NCI-H1105 (cell line): ENCODE measurements at places on chromosomes 5 and 9.

DNA sequence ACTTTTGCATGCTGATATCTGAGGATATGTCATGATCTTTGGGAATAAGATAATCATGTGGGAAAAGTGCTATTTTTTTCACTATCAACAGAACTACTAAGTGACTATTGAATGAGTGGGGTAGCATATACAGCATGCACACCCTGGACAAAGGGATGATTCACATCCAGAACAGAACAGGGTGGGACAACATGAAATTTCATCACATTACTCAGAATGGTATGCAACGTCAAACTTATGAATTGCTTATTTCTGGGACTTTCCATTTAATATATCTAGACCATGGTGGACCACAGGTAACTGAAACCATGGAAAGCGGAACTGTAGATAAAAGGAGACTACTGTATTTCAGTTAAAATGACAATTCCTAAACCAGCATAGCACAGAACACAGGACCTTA is 370.0 kb downstream of the HINT1 start:
- no peak for DNase-seq

- DNase-seq = no peak
Measured at GRCh38 chr9:110575945-110576344, 3.6 kb downstream of the SVEP1 start.

DNA sequence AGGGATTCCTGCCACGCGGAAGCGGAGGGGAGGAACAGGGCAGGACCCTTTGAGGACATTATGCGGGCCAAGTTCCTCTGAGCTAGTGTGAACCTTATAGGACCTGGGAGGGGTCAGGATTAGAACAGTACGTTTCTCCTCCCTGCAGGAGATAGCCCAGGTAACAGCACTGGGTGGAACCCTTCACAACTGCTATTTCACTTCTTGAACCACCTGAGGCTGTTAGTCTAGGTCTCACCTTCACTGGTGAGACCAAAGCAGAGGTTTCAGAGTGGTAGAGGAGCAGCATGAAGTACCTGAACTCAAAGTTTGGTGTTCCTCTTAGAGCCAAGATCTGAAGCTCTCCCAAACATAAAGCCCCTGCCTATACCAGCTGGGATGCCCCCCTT is 832 bp downstream of the EIF4EBP3 start:
- DNase-seq = no peak

DNA sequence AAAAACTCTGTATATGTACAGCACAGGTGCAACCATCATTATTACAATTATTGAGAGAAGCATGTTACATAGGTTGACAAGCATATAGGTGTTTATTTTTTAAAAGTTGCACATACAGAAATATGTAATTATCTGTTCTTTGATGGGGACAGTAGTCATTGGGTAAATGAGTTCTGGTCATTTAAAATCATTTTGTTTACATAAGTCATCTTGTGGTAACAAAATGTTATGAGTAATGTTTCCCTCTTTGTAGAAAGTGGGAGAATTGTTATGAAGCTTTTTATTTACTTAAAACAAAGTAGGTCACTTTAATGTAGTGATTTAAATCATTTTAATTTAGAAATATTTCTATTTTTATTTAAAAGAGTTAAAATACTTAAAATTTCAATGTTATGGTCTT is 33.8 kb upstream of the FBXL17 start:
- no peak for DNase-seq

DNA sequence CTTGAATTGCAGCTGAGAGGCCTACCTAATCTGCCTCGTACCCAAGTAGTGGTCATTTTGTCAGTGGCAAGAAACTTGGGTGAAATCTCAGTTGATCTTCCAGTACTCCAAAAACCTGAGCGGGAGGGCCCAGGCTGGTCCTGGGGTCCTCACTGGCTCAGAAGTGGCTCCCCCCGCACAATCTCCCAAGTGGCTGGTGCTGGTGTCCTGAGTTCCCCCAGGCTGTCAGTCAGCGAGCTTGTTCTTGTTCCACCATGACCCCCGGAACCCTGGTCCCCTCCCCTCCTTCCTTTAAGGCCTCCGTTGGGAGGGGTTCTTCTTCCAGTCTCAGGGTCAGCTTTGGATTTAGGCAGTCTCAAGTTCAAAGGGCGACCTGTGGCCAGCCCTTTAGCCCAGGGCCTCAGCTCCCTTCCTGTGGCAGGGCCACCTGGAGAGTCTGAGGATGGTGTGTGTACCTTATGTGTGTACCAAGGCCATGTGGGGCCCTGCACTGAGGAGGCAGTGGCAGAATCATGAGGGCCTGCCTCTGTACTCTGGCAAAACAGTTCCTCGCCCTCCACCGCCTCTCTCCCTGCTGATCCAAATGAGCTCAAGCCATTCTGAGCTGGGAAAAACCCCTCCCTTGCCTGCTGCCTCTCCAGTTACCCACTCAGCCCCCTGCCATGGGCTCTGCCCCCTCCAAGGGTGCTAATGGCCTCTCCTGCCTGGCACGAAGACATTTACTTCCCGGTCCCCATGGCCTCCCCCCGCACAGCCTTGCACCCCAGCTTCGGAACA is 4.5 kb upstream of the DBN1 start:
- DNase-seq = no peak

DNA sequence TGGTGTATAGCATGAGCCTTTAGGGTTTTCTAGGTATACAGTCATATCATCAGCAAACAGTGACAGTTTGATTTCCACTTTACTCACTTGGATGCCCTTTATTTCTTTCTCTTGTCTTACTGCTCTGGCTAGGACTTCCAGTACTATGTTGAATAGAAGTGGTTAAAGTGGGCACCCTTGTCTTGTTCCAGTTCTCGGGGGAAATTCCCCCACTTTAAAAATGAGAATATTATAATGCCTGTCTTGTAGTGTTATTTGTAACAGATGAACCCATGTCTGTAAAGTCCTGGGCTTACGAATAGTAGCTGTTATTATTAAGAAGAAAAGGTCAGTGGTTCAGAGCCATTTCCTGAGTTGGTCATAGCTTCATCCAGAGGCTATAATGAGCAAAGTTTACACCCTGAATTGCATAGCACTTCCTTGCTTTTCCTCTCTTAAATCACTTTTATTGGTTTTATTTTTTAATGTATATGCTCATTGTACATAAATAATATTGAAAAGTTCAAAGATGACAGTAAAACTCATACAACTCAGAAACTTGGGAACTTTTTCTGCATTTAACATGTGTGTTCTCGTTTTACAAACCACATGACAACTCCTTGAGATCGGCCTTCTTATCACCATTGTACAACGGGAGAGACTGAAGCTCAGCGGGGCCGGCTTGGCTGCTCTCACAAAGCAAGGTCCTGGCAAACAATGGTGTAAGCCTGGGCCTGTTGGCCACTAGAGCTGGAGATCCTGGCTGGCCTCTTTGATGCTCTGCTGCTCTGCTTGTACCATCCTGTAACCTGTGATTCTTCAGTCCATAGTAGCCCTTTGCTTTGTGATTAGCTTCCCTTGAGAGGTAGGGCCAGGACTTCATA is 85.2 kb downstream of the CYFIP2 start:
- DNase-seq = no peak

GRCh38 chr5:318341-318897 is 3.1 kb upstream of the AHRR start:
- DNase-seq = no peak

GRCh38 chr5:111737716-111738115 is 19.3 kb downstream of the NREP start:
- no peak for DNase-seq

GRCh38 chr9:75147638-75148037 is 59.3 kb downstream of the OSTF1 start:
- DNase-seq = no peak

- DNase-seq = no peak
Measured at GRCh38 chr9:133519693-133520092, 5.1 kb downstream of the MYMK start.

GRCh38 chr9:124010665-124011321 is 775 bp upstream of the LHX2 start:
- no peak for DNase-seq

DNA sequence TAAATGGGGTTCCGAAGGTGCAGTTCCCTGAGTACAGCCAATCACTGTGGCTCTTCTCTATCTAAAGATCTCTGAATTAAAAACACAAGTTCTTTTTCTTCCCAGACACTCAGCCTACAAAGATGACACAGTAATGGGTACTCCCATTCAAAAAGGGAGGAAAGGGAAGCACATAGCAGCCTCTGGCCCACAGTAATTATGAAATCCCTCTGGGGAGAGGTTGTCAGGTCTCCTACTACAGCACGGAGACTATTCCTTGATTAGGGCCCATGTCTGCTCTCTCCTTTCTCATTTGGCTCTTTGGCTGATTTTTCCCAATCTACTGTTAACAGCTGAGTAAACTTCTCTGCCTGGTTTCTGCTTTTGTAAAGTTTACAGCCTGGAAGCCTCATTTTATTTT is 62.0 kb upstream of the RANBP3L start:
- DNase-seq = no peak

GRCh38 chr5:27242258-27242626 is 203.9 kb upstream of the CDH9 start:
- DNase-seq = no peak

- DNase-seq = no peak
Measured at GRCh38 chr5:97471951-97472350, 288.9 kb upstream of the RIOK2 start.

GRCh38 chr9:1492156-1492555 is 442.0 kb downstream of the DMRT2 start:
- DNase-seq = no peak

DNA sequence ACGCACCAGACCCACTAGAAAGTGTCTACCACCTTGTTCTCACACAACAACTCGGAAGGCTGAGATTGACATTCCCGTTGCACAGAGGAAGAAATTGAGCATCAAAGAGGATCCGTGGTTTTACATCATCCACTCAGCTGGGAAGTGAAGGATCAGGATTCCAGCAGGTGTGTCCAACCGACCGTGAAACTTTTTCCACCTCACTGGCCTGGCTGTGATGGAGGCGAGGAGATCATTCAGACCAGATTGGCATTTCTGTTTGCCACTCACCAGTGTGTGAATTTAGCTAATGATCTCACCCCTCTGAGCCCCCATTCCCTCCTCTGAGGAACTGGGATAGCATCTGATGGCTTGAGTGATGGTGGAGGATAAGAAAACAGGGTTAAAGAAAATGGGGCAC is 46.7 kb upstream of the CPLX2 start:
- DNase-seq = no peak
